Left lung (tissue), 14 donors: ENCODE measurements at places on chromosomes 4 and X.

DNA sequence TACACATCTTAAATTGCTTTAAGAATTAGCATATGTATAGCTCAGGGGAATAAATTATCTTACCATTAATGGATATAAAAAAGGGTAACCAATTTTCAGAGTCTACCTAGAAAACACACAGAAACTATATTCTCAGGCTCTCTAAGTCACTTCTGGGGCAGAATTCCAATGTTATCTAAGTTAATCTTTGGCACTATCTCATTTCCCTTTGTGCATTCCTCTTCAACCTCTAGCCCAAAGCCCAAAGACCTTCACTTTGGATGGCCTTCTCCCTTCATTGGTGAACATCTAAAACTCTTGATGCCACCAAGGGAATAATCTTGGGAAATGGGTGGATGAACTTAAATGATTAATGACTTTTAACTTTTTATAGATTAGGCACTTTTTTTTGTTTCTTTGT is 108.3 kb downstream of the APBB2 start:
- no peak for DNase-seq

DNA sequence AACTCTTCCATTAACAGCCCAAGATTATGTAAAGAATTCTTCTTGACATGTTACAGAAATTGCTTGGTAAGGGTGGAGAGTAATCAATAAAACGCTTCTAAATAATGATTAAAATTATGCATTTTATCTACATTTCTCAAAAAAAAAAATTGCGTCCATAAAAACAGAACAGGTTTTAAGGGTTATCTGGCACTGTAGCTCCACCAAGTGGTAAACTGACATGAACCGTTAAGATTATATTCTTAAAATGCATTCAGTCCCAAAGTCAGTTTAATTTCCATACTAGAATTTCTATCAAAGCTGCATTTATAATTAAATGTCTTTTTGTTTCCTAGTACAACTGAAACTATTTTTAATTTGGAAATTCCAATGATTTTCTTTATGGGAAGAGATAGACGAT is 214.0 kb upstream of the UGT8 start:
- DNase-seq = peak; percentile 28

- no peak for DNase-seq
Measured at GRCh38 chr4:151692821-151693673, 67.8 kb downstream of the GATB start.

DNA sequence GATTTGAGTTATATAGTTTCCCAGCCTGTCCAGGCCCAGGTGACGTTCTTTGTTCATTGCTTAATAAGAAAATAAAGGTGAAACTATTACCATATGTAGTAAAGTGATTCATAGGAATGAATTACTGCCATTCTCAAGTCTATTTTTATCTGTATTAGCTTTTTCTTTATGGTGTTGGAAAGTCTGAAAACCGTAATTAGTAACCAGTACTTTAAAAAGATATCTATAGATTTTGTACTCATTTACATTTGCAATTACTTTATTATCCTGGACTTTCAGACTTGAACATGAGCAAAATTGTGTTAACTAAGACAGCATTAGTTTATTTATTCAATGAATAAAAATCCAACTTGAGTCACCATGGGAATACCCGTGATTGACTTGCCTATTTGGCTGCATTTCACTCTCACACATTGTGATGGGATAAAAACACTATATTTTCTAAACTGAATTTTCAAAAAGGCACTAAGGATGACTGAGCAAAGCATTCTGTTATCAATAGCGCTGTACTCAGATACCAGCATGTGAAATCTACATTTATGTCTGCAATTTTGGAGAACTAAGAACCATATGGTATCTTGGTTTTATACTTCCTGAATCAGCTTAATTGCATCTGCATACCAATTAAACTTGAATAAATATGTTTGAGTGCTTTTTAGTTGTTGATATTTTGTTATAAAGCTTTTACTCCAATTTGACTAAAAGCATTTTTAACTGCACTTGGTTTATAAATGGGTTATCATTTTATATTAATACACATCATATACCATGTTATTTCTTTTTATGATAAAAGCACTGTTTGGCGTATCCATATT is 154.6 kb downstream of the CCSER1 start:
- no peak for DNase-seq

DNA sequence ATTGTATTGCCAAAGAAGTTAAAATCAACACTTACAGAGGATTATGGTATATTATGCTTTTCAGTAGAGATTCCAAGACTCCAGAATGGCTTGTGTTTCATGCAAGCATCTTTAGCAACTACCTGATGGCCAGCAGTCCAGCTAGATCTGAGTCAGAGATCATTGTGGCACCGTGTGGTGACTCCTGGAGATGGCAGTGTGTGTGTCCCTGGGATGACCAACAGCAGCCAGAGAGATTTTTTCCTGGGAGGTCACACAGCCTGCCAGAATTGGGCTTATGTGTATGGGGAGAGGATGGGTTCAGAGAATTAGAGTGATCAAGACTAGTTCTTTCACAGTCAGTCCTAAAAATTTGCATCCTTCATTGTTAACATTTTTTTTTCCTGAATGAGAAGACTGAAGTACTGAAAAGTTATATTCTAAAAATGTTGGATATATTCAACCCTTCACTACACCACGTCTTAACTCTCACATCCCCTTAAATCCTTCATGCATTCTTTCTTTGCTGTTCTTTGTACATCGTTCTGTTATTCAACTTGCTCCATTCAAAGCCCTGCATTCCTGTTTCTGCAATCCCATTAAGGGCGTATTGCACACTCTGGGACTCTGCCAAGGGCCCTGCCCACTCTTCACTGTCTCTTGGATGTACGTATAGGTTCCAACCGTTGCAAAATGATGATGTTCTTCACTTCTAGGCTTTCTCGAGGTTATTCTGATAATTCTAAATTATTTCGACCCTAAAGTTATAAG is 12.4 kb downstream of the TENM3 start:
- no peak for DNase-seq

- no peak for DNase-seq
Measured at GRCh38 chr4:32172761-32173160, 1452.6 kb downstream of the PCDH7 start.

GRCh38 chr4:12932203-12932788 is 551.8 kb downstream of the RAB28 start:
- DNase-seq = no peak

DNA sequence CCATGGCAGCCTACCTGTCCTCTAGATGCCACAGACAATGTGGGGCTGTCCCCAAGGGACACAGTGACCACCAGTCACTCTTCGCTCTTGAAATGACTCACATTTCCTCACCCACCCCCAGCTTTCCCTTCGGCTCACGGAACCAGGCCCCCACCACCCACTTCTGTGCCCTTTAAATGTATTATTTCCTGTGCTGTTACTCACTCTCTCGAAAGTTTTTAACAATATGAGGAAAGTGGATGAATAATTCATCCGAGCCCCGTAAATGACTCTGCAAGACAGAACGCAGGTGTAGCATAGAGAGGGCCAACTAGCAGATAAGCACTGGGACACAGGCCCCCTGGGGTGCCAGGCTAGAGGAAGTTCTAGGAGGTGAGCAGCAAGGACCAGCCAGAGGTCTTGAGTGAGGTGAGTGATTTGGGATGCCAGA is 179.5 kb upstream of the TBL1X start:
- DNase-seq = no peak

DNA sequence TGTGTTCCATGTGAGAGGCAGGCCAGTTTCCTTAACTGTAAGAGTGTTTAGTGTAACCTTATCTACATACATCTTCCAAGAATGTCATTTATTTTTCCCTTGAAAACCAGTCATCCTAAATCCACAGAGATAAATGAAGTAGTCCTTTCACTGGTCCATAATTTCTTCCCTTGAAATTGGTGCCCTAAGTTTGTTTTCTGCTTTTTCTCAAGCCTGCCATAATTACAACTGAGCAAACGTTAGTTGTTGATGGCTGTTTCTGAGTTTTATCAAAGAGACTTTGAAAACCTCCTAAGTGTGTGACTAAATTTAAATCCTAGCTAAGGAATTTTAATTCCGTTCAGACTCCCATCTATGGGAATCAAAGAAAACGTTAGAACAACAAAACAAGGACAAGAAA is 3.6 kb upstream of the TDO2 start:
- DNase-seq = no peak

DNA sequence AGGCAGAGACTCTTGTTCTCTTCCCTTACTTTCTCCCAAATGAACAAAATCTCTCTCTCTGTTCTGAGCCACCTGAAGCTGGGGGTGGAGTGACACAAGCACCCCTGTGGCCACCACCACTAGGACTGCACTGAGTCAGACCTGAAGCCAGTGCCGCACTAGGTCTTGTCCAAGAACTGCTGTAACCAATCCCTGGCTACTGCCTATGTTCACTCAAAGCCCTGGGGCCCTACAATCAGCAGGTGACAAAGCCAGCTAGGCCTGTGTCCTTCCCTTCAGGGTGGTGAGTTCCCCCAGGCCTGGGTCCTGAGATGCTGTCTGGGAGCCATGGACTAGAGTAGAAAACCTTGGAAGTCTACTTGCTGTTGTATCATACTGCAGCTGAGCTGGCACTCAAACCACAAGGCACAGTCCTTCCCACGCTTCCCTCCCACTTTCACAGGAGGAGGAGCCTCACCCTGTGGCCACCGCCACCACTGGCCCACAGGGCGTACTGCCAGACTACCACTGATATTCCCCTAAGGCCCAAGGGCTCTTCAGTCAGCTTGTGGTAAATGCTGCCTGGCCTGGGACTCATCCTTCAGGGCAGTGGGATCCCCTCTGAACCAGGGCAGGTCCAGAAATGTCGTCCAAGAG is 119.1 kb downstream of the RTL9 start:
- no peak for DNase-seq

DNA sequence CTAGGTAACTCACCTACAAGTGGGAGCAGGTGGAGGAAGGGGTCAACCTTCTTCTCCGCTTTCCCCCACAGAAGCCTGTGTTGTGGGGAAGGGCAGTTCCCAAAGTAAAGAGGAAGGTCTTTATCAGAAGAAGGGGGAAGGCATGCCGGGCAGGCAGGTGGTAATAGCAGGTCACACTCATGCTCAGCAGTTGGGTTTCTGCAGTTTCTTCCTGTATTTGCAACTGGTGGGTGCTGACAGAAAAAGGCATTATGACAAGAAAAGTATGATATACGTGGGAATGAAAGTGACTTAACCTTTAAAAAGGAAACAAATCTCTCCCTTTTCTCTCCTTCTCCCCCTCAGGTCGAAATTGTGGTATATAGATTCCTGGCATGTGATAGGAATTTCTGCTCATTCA is 3.7 kb downstream of the MTMR1 start:
- DNase-seq = no peak

DNA sequence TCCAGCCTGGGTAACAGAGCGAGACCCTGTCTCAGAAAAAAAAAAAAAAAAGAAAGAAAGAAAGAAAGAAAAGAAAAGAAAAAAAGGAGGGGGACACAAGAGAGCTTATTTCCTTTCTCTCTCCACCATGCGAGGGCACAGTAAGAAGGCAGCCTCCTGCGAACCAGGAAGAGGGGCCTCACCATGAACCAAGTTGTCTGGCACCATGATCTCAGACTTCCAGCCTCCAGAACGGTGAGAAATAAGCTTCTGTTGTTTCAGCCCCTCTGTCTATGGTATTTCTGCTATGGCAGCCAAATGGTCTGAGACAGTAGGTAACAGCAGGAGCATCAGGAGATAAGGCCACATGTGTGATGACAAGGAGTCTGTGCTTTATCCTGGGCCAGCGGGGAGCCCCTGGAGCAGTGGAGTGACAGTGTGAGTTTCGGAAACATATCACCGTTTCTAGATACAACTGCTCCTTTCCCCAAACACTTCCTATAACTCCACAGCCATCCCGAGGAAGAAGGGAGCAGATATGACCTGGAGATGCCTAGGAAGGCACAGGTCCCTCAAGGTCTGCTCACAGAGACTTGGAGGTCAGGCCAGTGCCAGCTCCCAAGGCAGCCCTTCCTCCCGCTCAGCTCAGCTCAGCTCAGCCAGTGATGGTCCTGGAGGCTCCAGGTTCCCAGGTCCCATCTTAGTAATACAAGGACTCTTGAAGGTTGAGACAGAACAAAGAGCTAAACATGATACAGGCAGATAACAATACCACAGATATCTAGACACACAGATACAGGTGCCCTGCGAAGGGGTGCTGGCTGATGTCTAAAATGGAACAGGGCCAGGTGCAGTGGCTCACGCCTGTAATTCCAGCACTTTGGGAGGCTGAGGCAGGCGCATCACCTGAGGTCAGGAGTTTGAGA is 17.7 kb downstream of the JAKMIP1 start:
- DNase-seq = no peak

GRCh38 chr4:170008371-170008770 is 17.8 kb downstream of the MFAP3L start:
- no peak for DNase-seq

DNA sequence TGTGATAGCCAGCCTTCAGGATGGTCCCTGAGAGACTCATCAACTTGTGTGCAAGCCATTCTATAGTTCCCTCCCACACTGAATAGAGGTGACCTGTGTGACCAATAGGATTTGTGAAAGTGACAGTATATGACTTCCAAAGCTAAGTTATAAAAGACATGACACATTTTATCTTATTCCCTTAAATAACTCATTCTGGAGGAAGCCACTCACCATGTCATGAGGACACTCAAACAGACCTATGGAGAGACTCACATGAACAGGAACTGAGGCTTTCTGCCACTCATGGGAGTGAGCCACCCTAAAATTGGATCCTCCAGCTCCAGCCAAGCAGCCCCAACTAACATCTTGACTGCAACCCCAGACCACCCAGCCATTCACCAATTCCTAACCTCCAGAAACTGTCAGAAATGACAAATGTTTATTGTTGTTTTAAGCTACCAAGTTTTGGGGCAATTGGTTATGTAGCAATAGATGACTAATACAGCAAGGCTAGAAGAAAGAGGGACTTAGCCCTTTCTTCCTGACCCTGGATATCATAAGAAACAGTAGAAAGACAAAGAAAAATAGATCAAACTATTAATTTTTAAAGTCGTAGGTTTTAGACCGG is 9.0 kb upstream of the CHIC2 start:
- no peak for DNase-seq
